Left lung (tissue), 14 donors: ENCODE measurements at places on chromosomes 11 and 22. TPM values are rescaled to one million over a fixed set of nuclear protein-coding genes. Genes with fewer than 3 reads are reported as not detected.

DNA sequence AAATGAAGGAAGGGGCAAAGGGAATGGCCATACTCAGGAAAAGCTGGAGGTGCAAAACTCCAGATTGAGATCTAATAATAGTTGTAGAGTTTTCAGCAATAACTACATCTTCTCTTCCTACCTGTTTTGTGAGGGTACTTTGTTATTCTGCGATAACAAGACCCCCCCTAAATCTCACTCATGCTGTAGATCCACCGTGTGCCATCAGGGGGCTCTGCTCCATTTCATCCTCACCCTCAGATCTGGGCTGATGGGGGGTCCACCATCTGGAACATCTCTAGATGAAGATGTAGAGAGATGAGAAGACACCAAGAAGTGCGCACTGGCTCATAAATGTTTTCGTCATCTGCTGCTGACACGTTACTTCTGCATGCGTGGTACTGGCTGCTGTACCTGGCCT lies 135.9 kb upstream of the KIRREL3 start:
- DNase-seq = no peak

DNA sequence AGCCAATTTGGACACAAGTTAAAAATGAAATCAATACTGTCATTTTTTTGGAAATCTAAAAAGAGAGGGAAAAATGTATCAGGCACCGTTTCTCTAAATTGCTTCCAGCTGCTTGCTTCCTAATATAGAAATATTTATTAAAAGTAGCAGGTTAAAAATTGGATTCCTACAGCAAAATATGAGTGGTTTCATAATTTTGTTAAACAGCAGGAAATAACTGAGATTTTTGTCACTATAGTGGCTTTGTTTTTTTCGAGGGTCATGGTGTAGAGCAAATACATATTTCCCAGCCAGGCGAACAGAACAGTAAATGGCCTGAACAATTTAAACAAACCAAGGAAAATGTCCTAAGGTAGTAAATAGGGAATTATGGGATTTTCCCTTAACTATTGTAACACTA lies 159.7 kb downstream of the DDX10 start:
- no peak for DNase-seq

- no peak for DNase-seq
Measured at GRCh38 chr11:104279587-104279986, 115.6 kb upstream of the PDGFD start.

DNA sequence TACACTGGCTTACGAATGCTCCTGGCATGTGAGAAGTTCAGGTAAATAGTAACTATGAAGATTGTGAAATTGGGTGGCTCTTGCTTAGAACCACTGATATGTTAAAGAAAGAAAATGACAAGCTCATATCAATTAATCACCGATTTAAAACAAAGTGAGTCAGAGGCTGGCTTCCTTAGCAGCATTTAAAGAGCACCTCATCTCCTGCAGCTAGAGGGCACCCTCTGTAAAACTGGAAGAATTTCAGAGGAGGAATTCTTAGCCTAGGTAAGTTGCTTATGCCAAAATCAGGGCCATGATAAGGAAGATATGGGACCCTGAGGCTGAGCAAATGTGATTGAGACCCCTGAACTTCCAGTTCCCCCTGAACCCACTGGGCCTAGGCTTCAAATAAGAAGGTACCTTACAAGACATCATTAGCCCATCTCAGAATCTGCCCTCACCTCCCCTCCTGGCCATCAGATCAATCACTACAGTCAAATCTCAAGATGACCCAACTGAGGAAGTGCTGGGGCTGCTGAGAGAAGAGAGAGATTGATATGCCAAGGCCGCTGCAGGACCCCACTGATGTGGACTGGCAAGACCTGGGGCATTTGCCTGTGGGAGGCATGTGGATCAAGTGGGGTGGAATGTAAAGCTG lies 8.6 kb upstream of the CD3E start:
- DNase-seq = no peak

- DNase-seq = peak; percentile 90
Measured at GRCh38 chr11:119340335-119341221, at the start of gene C1QTNF5. C1QTNF5 (minus strand) TSS chr11:119340883; CDS start chr11:119340397, 486 bp downstream.

NXPE2 gene
- 0.17 TPM for total RNA-seq

DNA sequence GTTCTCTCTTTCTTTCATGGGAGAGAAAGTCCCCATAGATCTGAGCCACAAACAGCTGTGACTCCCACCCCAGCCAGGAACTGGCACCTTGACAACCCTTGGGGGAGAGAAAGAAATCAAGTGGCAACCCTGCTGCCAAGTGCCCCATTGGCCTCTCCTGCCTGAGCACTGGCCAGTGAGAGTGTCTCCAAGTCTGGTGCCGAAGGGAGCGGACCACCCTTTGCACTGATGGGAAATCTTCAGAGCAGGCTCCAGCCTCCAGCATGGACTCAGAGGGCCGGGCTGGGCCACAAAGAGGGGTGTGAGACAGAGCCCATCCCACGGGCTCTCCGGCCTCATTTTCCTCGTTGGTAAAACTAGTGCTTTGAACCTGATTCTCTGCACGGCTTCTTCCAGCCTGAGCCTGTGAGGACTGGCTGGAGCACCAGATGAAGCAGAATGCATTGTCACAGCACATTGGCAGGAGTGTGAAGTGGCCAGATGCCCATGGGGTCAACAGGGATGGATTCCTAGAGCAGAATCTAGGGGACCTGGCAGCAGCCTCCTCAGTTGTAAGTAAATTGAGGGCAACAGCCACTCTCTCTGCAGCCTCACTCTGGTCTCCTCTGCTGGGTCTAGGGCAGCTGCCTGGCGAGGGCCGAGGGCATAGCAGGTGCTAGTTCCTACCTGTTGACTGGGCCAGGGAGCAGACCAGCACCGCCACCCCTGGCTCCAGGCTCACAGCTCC lies 81.4 kb downstream of the TRIM29 start:
- DNase-seq = no peak

DNA sequence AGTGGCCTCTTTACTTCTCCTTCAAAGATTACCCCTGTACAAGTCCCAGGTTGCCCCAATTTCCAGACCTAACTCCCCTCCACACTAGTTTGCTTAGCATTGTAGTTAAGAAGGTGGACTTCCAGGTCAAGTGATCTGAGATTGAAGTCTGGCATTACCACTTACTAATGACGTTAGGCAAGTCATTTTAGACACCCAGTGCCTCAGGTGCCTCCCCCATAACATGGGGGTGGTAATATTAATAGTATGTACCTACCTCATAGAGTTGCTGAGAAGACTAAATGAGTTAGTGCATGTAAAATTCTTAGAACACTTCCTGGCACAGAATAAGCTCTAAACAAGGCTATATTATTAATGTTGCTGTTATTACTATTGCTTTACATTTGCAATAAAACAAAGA lies 93.4 kb downstream of the SPON1 start:
- DNase-seq = no peak

DNA sequence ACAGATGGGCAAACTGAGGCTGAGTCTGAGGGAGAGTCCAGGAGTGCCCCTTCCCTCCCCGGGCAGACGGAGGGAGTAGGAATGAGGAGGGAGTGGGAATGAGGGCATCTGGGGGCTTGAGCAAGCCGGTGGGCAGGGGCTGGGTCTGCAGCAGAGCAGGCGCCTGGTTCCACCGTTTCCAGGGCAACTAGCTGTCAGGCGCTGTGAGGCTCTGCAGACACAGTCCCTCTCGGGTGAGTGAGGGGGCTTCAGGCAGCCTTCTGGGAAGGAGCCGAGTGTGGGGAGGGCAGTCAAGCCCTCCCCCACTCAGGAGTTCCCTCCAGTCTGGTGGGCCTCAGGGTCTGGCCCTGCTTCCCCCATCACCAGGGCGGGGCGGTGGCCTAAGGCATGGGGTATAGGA lies 19.0 kb downstream of the TMEM258 start:
- no peak for DNase-seq

- no peak for DNase-seq
Measured at GRCh38 chr11:134527382-134528243, 115.6 kb upstream of the B3GAT1 start.

GRCh38 chr22:26525946-26526564 lies 13.8 kb upstream of the TFIP11 start:
- no peak for DNase-seq
